Spinal cord (tissue), 10 donors: ENCODE measurements at places on chromosomes 2 and 18. TPM values are rescaled to one million over a fixed set of nuclear protein-coding genes. Genes with fewer than 3 reads are reported as not detected.

- H3K27ac ChIP-seq, result no peak overlapping the region
- DNase-seq, result no peak
- no peak overlapping the region for H3K4me3 ChIP-seq
- H3K27me3 ChIP-seq, result no peaks in the 10 kb centered on the region
- H3K36me3 ChIP-seq, result peaks cover 4% of the 10 kb centered on the region
- H3K4me1 ChIP-seq, result peaks cover 42% of the 10 kb centered on the region
These were observed 101.8 kb downstream of the ASAP2 start for GRCh38 chr2:9308186-9308955.

- DNase-seq, result no peak
- no peaks in the 10 kb centered on the region for H3K27me3 ChIP-seq
- H3K4me1 ChIP-seq, result peaks cover 14% of the 10 kb centered on the region
- H3K27ac ChIP-seq, result no peak overlapping the region
These were observed 324.6 kb downstream of the DYSF start for GRCh38 chr2:71777946-71778345.

- no peaks in the 10 kb centered on the region for H3K27me3 ChIP-seq
- no peaks in the 10 kb centered on the region for H3K4me1 ChIP-seq
- no peak overlapping the region for H3K27ac ChIP-seq
- no peak for DNase-seq
These were observed 8.3 kb downstream of the SULT6B1 start for GRCh38 chr2:37180006-37180639.

- H3K27ac ChIP-seq, result no peak overlapping the region
- no peaks in the 10 kb centered on the region for H3K36me3 ChIP-seq
- H3K4me1 ChIP-seq, result peaks cover 17% of the 10 kb centered on the region
- no peak overlapping the region for H3K4me3 ChIP-seq
- H3K27me3 ChIP-seq, result no peaks in the 10 kb centered on the region
- no peak for DNase-seq
These were observed 32.8 kb downstream of the ZBTB7C start for GRCh38 chr18:48376406-48376805.

GRCh38 chr2:217986256-217986961 lies 16.4 kb downstream of the TNS1 start:
- H3K27me3 ChIP-seq, result no peaks in the 10 kb centered on the region
- no peak overlapping the region for H3K4me3 ChIP-seq
- H3K36me3 ChIP-seq, result peaks cover 40% of the 10 kb centered on the region
- H3K4me1 ChIP-seq, result peaks cover 26% of the 10 kb centered on the region
- no peak for DNase-seq

GRCh38 chr2:127388423-127389164 lies 819 bp upstream of the MAP3K2 start:
- no peaks in the 10 kb centered on the region for H3K27me3 ChIP-seq
- peaks cover 2% of the 10 kb centered on the region for H3K36me3 ChIP-seq
- DNase-seq, result no peak
- H3K4me3 ChIP-seq, result peak overlapping the region; percentile 54
- peak overlapping the region; percentile 86 for H3K27ac ChIP-seq

GRCh38 chr2:186099826-186100225 lies 361.2 kb downstream of the FSIP2 start:
- no peaks in the 10 kb centered on the region for H3K36me3 ChIP-seq
- peak; percentile 2 for DNase-seq
- H3K4me1 ChIP-seq, result no peaks in the 10 kb centered on the region
- H3K27ac ChIP-seq, result no peak overlapping the region
- no peaks in the 10 kb centered on the region for H3K27me3 ChIP-seq

DNA sequence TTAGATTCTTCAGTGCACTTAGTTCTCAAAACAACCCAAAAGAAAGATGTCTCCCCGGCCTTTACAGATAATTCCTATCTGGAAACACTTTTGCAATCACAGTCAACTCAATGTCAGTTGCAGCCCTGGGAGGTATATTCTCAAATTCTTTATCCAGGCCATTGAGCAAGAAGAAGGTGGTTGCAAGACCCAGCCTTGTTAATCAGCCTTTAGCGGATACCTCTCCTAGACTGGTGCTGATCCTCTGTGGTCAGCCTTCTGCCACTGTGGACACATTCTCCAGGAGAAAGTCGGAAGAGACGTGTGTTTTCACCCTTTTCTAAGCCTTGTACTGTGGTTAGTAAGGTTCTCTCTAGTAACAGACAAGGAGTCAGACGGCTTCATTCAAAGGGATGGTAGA lies 7.8 kb upstream of the FZD7 start:
- peaks cover 12% of the 10 kb centered on the region for H3K4me1 ChIP-seq
- no peak overlapping the region for H3K4me3 ChIP-seq

- H3K4me1 ChIP-seq, result peaks cover 24% of the 10 kb centered on the region
- H3K36me3 ChIP-seq, result no peaks in the 10 kb centered on the region
- DNase-seq, result no peak
These were observed 210.5 kb upstream of the HDAC4 start for GRCh38 chr2:239611222-239611795.

DNA sequence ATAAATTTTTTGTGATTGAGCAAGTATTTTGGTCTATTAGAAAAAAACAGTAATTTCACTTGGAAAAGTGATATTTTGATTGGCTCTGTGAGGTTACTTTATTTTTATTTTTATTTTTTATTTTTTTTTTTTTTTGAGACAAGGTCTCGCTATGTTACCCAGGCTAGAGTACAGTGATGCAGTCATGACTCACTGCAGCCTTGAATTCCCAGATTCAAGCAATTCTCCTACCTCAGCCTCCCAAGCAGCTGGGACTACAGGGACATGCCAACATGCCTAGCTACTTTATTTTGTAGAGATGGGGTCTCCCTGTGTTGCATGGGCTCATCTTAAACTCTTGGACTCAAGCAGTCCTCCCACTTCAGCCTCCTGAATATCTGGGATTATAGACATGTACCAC lies 60.9 kb upstream of the MGAT5 start:
- peaks cover 7% of the 10 kb centered on the region for H3K36me3 ChIP-seq
- H3K27me3 ChIP-seq, result no peaks in the 10 kb centered on the region
- DNase-seq, result no peak
- H3K27ac ChIP-seq, result no peak overlapping the region
- peaks cover 11% of the 10 kb centered on the region for H3K4me1 ChIP-seq

DNA sequence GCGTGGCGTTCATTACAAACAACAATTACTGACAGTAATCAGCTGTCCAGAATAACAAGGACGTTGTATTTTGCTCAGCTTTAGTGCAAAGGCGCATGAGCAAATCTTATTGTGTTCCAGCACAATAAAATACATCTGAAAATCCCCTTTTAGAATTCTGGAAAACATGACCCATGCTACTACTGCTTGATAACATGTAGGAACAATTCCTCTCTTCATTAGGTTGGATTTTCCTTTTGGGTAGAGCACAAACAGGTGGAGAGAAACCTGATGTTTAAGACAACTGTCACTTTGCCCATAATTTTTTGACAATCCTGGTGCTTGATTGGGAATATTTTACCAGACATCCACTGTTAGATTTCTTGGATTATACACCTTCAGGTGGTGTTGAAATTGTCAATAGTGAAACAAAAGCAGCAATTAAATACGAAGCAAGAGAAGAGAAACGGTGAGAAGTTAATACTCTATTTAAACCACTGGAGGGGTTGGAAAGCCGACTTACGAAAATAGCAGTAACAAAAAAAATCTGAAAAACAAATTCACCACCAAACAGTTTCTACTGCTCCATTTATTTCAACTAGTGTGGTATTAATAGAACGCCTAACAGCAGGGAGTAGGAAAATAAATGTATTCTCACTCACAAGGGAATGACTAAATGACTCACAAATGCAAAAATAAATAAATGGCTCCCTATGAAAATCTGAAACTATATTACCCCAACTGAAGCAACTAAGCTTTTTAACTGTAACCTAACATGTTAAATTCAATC lies 102.7 kb downstream of the CPO start:
- no peak overlapping the region for H3K4me3 ChIP-seq
- no peaks in the 10 kb centered on the region for H3K36me3 ChIP-seq
- peaks cover 19% of the 10 kb centered on the region for H3K4me1 ChIP-seq
- H3K27ac ChIP-seq, result no peak overlapping the region
- H3K27me3 ChIP-seq, result no peaks in the 10 kb centered on the region

GRCh38 chr2:140639628-140640027 lies 1491.2 kb downstream of the LRP1B start:
- no peaks in the 10 kb centered on the region for H3K36me3 ChIP-seq
- no peak overlapping the region for H3K27ac ChIP-seq
- no peaks in the 10 kb centered on the region for H3K4me1 ChIP-seq
- H3K4me3 ChIP-seq, result no peak overlapping the region

GRCh38 chr18:11548916-11549551 lies 60.4 kb upstream of the SLC35G4 start:
- no peaks in the 10 kb centered on the region for H3K27me3 ChIP-seq
- no peaks in the 10 kb centered on the region for H3K4me1 ChIP-seq
- H3K36me3 ChIP-seq, result no peaks in the 10 kb centered on the region
- H3K4me3 ChIP-seq, result no peak overlapping the region

DNA sequence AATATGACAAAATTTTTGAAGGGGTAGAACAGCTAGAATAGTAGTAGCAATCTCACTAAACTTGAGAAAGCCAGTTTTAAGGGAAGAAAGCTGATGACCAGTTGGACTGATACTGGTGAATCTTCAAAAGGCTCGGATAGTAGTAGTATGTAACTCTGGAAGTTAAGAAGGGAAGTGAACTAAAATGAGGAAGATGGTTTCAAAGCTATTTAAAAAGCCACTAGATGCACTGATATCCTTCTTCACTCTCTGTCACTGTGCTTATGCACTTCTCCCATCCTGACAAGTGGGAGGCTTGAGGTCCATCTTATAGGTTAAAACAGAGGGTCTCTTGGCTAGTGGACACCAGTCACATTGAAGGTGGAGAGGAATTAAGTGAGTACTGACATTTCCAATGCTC lies 141.1 kb downstream of the NCOA1 start:
- no peaks in the 10 kb centered on the region for H3K27me3 ChIP-seq
- H3K4me1 ChIP-seq, result no peaks in the 10 kb centered on the region
- no peak overlapping the region for H3K4me3 ChIP-seq
- DNase-seq, result no peak

DNA sequence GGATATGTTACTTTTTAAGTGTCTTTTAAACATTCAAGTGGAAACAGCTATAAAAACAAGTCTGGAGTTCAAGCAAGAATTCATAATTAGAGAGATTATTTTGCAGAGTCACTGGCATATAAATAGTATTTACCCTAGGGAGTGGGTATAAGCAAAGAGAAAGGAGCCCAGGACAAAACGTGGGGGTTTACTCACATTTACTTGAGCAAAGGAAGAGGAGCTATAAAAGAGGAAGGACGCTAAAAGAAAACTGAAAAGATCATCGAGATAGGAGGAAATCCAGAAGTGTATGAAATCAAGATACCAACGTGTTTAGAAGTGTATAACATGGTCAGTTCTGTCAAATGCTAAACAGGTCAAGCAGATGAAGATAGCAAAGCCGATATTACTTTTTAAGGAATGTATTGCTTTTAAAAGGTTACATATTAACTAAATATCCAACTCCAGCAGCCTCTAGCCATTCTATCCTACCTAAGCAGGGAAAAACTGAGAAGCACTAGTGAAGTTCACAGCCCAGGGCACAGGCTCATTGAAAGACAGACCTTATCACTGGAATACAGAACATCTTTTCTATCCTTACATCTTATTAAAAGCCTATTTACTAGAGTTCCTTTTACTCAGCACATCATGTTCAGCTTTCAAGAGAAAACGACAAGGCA lies 8.6 kb downstream of the KANSL1L start:
- no peak for DNase-seq
- no peak overlapping the region for H3K27ac ChIP-seq
- H3K4me3 ChIP-seq, result no peak overlapping the region
- H3K4me1 ChIP-seq, result no peaks in the 10 kb centered on the region
- H3K27me3 ChIP-seq, result no peaks in the 10 kb centered on the region

- H3K36me3 ChIP-seq, result no peaks in the 10 kb centered on the region
- DNase-seq, result no peak
- no peak overlapping the region for H3K4me3 ChIP-seq
- no peak overlapping the region for H3K27ac ChIP-seq
These were observed 1.3 kb upstream of the NFU1 start for GRCh38 chr2:69438580-69438979.

DNA sequence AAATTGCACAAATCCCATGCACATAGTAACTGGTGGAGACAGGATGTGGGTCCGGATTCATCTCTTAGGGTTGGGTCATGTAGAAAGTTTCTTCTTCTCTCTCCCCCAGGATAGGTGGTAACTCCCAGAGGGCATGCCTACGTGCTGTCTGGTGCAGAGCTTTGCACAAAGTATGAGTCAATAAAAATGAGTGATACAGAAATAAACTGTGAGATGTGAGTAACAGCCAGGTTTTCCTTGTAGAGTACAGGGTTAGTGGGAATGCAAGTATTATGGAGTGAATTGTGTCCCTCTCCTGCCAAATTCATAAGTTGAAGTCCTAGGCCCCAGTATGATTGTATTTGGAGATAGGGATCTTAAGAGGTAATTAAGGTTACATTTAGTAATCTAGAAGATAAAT lies 289.4 kb downstream of the ALK start:
- H3K4me3 ChIP-seq, result no peak overlapping the region
- no peaks in the 10 kb centered on the region for H3K36me3 ChIP-seq
- H3K27me3 ChIP-seq, result no peaks in the 10 kb centered on the region
- H3K27ac ChIP-seq, result no peak overlapping the region
- DNase-seq, result no peak

DNA sequence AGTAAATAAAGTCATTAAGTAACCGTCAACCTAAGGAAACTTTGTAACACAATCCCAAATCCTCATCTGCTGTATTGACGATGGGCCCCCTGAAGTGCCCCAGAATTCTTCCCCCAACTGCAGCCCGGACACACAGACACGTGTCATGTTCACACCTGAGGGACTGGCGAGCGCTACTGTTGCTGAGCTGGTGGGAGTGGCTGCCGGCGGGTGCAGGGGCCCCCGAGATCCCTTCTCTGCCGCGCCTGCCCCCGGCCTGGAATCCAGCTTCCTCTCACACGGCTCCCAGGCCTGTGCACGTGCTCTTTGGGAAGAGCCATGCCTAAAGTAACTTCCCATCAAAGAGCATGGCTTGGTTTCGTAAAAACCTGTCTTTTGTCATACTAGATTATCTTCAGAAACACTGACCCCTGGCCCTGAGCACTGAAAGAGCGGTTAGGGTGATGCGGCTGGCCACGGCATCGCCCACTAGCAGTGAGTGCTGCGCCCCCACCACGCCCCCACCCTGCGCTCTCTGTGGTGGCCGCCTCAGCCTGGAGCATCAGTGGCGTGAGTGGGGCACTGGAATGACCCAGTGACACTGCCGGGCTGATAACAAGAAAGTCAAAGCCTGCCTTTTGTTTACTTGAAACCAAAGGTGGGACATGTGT lies 56.0 kb downstream of the ADI1 start:
- no peak overlapping the region for H3K27ac ChIP-seq
- peaks cover 42% of the 10 kb centered on the region for H3K4me1 ChIP-seq
- H3K4me3 ChIP-seq, result no peak overlapping the region

Gene TTC39C
- 19.4 TPM for polyA plus RNA-seq

Gene ACTG2
- 5.5 TPM for polyA plus RNA-seq

Gene SAG
- 0.51 TPM for polyA plus RNA-seq

Gene HMSD
- polyA plus RNA-seq, result 3.7 TPM

Gene PCBP1
- 265 TPM for polyA plus RNA-seq

Gene OR6B2
- not detected for polyA plus RNA-seq
